ENCODE measurements at places on chromosomes 13 and 19.

DNA sequence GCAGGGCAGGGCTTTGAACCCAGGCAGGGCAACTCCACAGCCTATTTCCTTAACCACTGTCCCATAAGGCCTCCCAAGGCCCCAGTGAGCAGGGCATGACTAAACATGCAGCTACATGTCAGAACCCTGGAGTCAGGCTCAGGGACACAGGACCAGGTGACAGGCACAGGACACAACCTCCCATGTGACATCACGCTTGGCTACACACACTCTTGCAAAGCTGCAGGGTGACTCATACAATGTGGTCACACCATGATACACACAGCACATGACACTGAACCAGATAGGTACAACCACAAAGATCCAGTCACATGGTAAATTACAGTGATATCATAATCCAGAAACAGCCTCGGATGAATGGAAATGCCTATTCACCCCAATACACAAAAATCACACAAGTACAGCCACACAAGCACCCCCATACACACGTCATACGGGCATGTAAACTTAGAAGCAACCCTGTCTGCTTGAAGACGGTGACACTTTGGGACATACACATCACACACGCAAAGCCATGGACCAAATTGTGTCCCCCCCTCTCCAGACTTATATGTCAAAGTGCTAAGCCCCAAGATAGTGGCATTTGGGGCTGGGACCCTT lies 14.5 kb downstream of the KLK4 start:
- DNase-seq = no peak

DNA sequence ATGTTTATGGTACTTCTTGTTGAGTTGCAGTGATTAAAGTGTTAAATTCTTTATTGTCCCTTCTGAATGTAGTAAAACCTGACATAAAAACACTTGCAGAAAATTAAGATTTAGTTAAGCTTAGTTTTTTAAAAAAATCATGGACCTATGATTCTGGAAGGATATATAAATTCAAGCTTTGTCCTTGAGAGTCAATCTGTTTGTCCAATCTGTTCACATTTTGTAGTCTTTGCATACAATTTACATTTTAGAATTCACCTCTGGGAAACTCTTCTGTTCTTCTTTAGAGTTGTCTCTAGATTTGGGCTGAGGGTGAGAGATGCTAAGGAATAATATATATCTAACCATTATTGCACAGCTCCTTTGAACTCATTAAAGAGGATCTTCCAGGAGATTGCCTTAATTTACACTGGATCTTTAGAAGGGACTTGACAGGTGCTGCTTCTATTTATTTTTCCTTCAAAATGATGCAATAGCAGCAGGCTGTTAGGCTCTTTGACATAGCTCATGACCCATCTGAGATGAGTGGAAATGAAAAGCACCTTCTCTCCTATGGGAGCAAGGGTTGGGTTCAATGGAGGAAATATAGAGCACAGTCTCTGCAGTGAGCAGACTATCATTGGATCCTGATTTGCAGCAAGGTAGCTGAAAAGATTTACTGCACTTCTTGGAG lies 433.9 kb downstream of the GPC6 start:
- no peak for DNase-seq

GRCh38 chr13:22316494-22317025 lies 645.7 kb downstream of the FGF9 start:
- DNase-seq = peak; percentile 39

- DNase-seq = peak; percentile 50
Measured at GRCh38 chr19:45451131-45451849, 16.5 kb upstream of the FOSB start.

- peak; percentile 77 for DNase-seq
Measured at GRCh38 chr13:46553886-46554858, 1.2 kb downstream of the LRCH1 start.

DNA sequence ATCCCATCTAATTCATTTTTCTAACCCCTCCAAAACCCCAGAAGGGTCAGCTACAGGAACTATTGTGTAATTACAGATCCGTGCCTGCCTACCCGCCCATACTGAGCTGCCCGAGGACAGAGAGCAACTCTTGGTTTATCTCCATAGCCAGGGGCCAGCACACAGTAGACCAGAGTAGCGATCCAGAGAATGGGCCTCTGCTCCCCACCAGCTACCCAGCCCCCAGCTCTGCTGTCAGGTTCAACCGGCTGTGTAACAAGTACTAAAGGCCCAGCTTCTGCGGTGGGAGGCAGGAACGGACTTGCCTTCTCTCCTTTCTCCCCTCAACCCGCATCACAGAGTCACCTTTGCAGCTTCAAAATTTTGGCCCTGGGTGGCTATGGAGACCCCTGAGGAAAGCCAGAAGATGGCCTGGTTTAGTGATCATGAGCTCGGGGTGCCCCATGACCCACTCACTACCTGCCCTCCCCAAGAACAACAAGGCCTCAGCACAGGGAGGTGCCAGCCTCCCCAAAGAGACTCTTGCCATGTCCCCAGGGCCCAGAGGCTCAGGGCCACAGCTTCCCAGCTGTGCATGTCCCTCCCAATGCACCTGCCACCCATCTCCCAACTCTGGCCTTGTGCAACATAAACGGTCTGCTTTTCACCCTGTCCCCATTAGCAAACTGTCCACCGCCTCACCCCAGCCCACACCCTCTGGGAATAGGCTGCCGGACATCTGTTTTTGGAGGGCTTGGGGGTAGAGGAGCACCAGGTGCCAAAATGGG lies 5.7 kb downstream of the CALM3 start:
- DNase-seq = peak; percentile 15

DNA sequence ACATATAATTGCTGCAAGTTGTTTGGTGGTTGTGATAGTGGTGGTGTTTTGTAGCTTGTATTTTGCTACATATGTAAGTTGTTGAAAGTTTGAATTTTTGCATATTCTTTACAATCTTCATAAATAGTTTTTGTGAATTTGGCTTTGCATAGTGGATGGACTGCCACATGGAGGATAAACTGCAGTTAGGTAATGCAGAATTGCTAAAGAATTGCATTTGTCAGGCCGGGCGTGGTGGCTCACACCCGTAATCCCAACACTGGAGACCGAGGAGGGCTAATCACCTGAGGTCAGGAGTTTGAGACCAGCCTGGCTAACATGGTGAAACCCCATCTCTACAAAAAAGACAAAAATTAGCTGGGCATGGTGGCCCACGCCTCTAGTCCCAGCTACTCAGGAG lies 111.9 kb downstream of the ZAR1L start:
- no peak for DNase-seq

GRCh38 chr13:102869948-102870676 lies 24.3 kb downstream of the ERCC5 start:
- no peak for DNase-seq

DNA sequence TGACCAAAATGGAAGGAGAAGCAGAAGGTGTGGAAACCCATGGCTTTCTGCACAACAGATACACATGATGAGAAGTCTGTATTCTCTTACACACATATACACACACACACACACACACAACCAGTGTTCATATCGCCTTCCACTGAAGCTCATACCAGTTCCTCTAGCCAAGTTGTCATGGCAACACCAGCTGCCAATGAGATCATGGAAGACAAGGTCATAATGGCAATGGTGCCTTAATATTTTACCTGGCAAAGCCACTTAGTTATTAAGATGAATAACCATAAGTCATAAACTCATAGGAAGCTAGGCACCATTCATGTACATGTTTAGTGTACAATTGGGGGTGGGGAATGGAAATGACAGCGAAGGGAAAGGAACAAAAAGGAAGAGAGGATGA lies 2.6 kb upstream of the DHRS12 start:
- no peak for DNase-seq

- DNase-seq = no peak
Measured at GRCh38 chr19:10852098-10852800, 4.0 kb downstream of the C19orf38 start.

All from colonic mucosa (tissue), 4 donors.